Right atrium auricular region (tissue), 2 donors: ENCODE measurements at places on chromosomes 1 and 21.

DNA sequence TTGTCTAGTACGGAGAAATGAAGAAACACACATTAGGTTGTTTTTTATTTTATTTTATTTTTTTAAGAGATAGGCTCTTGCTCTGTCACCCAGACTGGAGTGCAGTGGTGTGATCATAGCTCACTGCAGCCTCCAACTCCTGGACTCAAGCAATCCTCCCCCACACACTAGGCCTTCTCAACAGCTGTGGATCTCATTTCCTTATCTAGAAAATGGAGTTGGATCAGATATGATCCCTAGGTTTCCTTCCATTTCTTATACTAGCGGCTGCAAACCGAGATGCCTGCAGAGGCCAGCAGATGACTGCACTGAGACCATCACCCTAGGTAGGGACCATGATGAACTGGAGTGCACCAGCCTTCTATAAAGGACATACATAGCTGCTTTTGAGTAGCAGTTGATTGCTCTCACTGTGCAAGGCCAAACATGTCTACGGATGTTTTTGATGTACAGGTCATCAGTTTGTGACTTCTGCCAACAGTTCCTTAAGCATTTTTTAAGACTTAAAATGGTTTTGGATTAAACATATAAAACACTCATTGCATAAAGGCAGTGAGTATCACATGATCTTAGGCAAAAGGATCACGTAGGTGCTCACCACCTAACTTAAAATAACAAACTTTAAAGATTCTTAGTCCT, 11.4 kb upstream of the KLHL12 start:
- peaks cover 29% of the 10 kb centered on the region for H3K36me3 ChIP-seq
- H3K27me3 ChIP-seq, result no peaks in the 10 kb centered on the region
- H3K4me1 ChIP-seq, result no peaks in the 10 kb centered on the region
- H3K27ac ChIP-seq, result no peak overlapping the region

DNA sequence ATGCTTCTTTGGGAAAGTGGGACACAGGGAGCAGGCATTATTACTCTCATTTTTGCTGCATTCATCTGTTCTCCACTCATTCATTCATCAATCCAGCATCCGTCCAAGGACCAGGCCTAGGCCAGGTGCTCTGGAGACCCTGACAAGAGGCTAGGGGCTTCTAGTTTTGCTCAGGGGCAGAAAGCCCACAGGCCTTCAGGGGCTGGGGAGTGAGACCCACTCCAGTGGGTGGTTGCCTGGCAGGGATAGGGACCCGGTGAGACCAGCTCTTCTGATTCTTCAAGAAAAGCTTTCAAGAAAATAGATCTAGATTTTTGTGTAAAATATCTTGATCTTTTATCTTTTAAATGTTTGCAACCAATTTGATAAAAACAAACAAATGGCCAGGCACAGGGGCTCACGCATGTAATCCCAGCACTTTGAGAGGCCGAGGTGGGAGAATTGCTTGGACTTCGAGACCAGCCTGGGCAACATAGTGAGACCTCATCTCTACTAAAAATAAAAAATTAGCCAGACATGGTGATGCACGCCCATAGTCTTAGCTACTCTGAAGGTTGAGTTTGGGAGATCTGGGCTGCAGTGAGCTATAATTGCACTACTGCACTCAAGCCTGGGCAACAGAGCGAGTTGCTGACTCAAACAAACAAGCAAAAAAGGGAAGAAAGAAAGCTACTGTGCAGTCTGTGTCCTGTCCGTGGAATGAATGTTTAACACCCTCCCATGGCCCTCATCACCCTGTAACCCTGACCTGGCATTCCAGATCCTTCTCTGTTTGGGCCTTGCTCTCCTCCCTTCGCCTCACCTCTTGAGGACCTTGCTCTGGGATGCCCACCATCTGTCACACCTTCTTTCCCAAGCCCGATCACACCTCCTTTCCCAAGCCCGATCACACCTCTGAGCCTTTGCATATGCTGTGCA, 17.3 kb upstream of the LRP8 start:
- H3K27me3 ChIP-seq, result no peaks in the 10 kb centered on the region
- no peaks in the 10 kb centered on the region for H3K4me1 ChIP-seq
- H3K27ac ChIP-seq, result no peak overlapping the region
- H3K36me3 ChIP-seq, result no peaks in the 10 kb centered on the region

DNA sequence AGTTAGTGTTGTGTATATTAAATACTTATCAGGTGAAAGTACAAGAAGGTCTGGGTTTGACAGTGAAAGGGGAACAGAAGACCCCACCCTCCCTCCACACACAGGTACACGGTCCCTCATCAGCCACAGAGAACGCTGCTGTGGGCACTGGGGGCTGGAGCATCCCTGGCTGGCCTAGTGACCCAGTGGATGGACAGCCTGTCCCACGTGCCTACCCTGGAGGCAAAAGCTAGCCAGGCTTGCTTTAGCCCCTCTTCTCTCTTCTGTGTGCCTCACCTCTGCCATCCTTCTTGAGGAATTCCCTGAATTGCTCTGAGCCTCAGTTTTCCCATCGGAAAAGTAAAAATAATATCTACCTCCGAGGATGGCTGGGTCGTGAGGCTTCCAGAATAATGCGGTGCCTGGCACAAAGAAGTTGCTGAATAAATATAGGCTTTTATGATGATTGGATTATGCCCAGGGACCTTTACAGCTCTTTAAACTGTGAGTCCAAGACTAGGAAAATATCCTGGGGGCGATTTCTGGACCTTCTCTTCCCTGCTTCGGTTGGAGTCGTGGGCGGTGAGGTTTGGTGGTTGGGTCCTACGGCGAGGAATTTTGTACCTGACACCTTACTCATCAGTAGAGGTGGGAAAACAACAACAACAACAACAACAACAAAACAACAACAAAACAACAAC, 918 bp downstream of the IFNLR1 start:
- H3K4me1 ChIP-seq, result no peaks in the 10 kb centered on the region
- peak overlapping the region; percentile 58 for H3K4me3 ChIP-seq
- no peaks in the 10 kb centered on the region for H3K36me3 ChIP-seq
- peak overlapping the region; percentile 67 for H3K27ac ChIP-seq
- H3K27me3 ChIP-seq, result no peaks in the 10 kb centered on the region

DNA sequence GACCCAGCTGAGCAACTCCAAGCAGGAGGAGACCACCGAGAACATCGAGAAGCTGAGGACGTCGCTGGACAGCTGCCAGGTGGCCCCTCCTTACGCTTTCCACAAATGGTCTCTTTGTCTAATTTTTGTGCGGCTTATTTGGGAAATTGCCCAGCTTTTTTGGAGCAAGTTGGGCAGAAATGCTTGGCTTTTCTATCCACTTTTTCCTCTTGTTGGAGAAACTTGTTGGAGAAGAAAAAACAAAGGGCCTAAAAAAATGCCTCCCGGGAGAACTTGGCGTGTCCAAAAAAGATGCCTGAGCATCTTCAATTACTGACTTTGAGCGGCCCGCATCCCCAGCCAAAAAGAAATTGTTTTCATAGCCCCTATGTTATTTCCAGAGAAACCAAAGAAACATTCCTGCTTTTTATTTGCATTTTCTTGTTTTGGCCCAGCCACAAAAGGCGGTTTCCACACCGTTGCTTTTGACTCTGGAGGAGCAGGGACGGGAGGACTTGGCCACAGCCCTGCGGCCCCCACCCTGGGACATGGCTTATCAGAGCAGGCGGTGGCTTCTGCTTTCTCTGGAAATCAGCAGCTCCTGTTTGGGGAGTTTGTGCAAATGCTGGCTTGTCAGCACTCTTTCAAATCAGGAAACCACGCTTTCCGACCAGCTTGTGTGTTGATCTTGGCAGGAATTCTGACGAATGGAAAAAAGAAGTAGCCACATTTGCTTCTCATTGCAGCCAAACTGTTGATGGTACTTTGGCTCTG, 81.2 kb upstream of the EFHD2 start:
- peak; percentile 81 for DNase-seq
- H3K27me3 ChIP-seq, result no peaks in the 10 kb centered on the region
- H3K36me3 ChIP-seq, result no peaks in the 10 kb centered on the region
- peak overlapping the region; percentile 40 for H3K27ac ChIP-seq
- H3K4me1 ChIP-seq, result no peaks in the 10 kb centered on the region

DNA sequence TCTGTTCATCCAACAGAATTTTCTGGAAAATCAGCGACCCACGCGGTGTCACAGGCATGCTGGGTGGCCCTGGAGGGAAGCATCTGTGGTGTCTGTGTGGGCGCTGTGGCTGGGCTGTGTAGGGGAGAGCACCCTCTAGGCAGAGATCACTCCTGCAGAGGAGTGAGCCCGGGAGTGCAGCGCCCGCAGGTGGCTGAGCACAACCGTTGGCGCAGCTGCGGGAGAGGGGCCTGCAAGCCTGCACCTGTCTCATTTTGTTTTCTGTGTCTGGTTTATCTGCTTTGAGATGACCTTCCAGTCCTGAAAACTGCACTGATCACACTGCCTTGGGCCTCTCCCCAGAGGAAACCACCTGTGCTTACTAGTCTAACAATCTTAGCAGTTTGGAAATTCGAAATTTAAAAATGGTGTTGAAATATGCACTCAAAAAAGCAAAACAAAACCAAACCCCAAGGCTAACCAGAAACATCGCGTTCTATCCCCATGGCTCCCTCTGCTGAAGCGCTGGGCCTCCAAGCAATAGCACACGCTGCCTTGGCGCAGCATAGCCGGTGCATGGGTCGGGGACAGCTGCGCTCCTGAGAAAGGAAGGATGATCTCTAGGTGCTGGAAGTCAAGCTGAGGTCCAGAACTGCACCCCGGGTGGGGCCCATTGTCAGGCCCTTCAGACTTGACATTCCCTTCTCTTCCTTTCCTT, 4.8 kb downstream of the FAM3B start:
- no peak overlapping the region for H3K4me3 ChIP-seq
- DNase-seq, result no peak
- no peak overlapping the region for H3K27ac ChIP-seq
- H3K4me1 ChIP-seq, result peaks cover 8% of the 10 kb centered on the region

DNA sequence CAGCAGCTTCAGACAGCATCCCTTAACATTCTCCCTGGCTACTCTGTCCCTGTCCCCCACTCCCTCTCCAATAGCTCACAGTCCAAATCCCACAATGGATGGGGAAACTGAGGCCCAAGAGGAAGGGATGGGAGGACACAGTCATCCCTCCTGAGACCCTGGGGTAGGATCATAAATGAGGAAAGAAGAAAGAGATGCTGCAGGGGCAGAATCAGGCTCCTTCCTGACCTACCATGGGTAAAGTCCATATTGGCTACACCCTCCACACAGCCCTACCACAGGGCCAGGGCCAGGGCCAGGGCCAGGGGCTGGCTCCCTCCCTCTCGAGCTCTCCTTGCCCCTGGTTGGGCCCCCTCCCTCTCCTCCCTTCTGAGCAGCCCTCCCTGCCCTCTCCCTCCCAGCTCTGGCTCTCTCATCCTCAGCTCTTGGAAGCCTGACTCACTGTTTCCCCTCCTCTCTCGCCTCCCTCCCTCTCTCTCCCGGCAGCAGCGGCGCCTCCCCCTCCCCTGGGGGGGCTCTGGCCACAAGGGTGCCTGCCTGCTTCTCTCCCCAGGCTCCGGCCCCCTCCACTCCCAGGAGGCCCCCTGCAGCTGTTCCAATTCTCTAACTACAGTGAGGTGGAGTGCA, 4.9 kb downstream of the AHDC1 start:
- H3K4me3 ChIP-seq, result no peak overlapping the region
- H3K27me3 ChIP-seq, result no peaks in the 10 kb centered on the region
- peak; percentile 86 for DNase-seq
- peak overlapping the region; percentile 97 for H3K27ac ChIP-seq
- no peaks in the 10 kb centered on the region for H3K36me3 ChIP-seq

DNA sequence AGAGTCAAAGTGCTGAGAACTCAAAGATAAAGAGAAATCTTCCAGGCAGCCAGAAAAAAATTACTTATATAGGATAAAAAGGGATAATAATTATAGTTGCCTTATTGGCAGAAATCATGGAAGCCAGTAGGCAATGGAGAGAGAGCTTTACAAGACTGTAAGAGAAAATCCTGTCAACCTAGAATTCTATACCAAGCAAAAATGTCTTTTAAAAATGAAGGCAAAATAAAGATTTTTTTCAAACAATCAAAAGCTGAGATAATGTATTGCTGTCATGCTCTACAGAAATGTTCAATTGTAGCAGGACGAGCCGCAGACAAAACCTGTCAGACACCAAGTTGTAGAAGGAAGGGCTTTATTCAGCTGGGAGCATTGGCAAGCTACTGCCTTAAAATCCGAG, 26.8 kb upstream of the RAB4A start:
- no peaks in the 10 kb centered on the region for H3K36me3 ChIP-seq
- no peaks in the 10 kb centered on the region for H3K4me1 ChIP-seq
- no peaks in the 10 kb centered on the region for H3K27me3 ChIP-seq

- H3K4me3 ChIP-seq, result no peak overlapping the region
- H3K4me1 ChIP-seq, result no peaks in the 10 kb centered on the region
- no peak overlapping the region for H3K27ac ChIP-seq
- no peak for DNase-seq
Measured at GRCh38 chr1:88595355-88596002, 88.6 kb upstream of the PKN2 start.

DNA sequence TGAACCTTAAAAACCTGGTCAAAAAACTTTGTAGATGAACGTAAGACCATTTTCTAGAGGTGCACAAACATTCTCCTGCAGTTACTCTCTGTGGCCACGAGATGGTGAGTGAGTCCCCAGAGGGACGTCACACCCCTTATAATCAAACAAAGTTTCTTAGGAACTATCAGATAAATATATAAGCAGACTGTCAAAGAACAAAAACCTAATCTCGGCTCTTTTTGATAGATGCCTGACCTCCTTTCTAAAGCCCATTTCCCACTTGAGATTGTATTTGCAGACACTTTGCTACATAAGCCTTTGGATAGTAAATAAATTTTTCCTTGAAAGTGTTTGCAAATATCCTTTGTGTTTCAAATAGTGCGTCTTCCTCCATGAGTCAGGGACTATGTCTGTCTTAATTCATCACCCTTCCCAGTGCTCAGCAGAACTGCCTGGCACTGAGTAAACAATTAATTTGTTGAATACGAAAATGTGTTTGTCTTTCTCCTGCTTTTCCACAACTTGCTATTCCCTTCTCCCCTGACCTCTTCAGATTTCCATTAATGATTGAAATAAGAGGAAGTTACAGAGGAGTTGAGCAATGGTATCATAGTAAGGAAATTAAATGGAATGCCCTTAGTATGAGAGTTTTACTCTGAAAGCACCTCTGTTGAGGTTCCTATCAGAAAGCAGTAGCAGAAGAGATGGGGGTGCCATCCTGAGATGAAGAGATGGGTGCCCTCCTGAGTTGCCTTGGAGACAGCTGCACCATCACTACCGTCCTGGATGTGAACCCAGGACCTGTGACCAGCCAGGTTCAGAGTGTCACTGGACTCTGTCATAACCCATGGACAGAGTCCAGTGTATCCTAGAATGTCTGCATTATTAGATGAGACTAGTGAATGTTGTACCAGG, 57.8 kb upstream of the RAVER2 start:
- DNase-seq, result no peak
- H3K27ac ChIP-seq, result no peak overlapping the region
- H3K27me3 ChIP-seq, result no peaks in the 10 kb centered on the region

GRCh38 chr1:199948587-199949280, 78.8 kb upstream of the NR5A2 start:
- no peaks in the 10 kb centered on the region for H3K36me3 ChIP-seq
- no peaks in the 10 kb centered on the region for H3K4me1 ChIP-seq
- H3K27ac ChIP-seq, result no peak overlapping the region
- H3K27me3 ChIP-seq, result no peaks in the 10 kb centered on the region
- H3K4me3 ChIP-seq, result no peak overlapping the region
- no peak for DNase-seq

- no peaks in the 10 kb centered on the region for H3K27me3 ChIP-seq
- no peak overlapping the region for H3K27ac ChIP-seq
Measured at GRCh38 chr1:7572654-7573152, 198.4 kb upstream of the VAMP3 start.

GRCh38 chr1:42852608-42852980, 6.2 kb downstream of the ZNF691 start:
- H3K4me1 ChIP-seq, result peaks cover 8% of the 10 kb centered on the region
- H3K27ac ChIP-seq, result no peak overlapping the region
- H3K36me3 ChIP-seq, result peaks cover 22% of the 10 kb centered on the region
- no peak overlapping the region for H3K4me3 ChIP-seq
